HepG2 (cell line): ENCODE measurements at places on chromosomes 5 and 9. TPM values are rescaled to one million over a fixed set of nuclear protein-coding genes. Genes with fewer than 3 reads are reported as not detected.

ZNF474 gene
- 0.07 TPM in 1 of 2 replicates, not detected in the other for total RNA-seq

GRCh38 chr5:109354761-109355160 is 55.0 kb downstream of the PJA2 start:
- DNase-seq: no peak

DNA sequence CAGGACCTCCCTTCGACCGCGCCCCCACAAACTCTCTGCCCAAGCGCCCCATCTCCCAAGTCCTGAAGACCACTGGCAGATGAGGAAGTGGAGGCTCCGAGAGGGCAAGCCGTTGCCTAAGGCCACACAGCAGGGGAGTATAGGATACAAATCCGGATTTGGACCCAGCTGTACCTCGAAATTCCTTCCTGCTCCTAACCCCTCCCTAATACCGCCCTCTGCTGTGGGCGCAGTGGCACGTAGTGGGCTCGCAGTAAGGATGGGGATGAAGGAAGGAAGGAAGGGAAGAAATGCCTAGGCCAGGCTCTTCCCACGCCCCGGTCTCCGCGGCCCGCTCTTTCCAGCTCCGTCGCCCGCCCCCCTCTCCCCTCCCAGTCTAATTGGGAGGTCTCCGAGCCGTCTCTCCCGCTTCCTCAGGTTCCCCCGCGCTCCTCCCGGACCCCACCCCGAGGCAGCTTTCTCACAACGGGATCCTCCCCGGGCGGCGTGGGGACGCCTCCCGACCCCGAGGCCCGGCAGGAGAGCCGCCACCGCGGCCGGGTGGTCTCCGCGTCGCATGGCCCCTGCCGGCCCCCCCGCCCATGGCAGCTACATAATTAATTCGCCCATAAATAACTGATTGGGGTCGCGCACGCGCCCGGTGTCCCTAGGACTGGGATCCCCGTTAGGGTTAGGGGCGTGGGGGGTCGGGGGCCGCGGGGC is 138.9 kb downstream of the C9orf50 start:
- DNase-seq: no peak

ECSCR gene
- total RNA-seq: not detected in 2 replicates

DNA sequence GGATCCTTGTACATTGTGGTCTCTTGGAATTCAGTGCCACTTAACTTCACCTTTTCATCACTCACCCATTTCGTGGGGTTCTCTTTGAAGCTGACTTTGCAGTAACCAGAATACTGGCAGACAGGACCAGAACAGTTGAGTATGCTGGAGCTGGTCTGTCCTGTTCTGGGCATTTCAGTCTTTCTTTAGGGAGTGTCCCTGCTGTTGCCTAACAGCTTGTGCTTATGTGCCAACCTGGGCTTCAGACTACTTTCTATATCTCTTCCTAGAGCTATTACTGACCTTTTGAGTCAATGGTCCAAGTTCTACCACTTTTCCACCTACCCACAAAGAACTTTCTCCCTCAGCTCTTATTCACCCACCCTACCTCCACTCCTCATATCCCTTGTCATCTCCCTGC is 10.0 kb upstream of the INSL6 start:
- DNase-seq: no peak

GRCh38 chr5:149439899-149440542 is 60.9 kb upstream of the IL17B start:
- DNase-seq: peak; percentile 84

GRCh38 chr5:67483453-67484030 is 286.9 kb upstream of the CD180 start:
- no peak for DNase-seq

DNA sequence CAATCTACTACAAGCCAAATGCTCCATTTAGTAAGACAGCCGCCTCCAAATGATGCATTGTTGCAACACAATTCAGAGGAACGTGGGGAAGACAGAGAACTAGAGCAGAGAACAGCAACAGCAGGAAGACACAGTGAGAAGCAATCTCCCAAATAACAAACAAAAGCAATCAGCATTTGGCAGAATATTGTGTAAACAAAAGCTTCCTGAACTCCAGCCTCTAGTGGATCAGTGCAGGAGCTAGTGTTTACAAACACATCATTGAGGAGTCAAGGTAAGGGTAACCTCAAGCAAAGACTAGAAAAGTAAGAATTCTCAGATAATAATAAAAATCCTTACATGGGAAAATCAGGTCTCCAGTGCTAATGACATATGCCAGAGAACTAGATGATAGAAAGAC is 20.6 kb downstream of the FST start:
- DNase-seq: no peak

MUSK gene
- total RNA-seq: not detected in 2 replicates

- DNase-seq: no peak
Measured at GRCh38 chr5:140115186-140115500, 1.2 kb downstream of the PURA start.

RHOBTB3 gene
- total RNA-seq: 35.4 and 39.6 TPM in 2 replicates

DNA sequence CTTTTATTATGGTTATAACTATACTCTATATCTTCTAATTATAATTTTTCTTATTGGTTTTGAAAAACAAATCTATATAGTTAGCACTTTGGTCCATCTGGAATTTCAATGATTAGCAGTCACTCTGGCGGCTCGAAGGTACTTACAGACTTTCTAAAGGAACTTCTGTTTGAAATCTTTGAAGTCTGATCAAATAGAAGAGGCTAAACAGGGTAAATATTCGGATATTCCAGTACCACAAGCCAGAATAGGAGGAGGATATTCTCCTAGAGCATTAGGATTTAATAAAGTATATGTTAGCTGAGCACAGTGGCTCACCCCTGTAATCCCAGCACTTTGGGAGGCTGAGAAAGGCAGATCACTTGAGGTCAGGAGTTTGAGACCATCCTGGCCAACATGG is 38.7 kb upstream of the HSD17B3 start:
- peak; percentile 36 for DNase-seq

GRCh38 chr5:171893290-171893886 is 107.8 kb downstream of the SMIM23 start:
- no peak for DNase-seq

DNA sequence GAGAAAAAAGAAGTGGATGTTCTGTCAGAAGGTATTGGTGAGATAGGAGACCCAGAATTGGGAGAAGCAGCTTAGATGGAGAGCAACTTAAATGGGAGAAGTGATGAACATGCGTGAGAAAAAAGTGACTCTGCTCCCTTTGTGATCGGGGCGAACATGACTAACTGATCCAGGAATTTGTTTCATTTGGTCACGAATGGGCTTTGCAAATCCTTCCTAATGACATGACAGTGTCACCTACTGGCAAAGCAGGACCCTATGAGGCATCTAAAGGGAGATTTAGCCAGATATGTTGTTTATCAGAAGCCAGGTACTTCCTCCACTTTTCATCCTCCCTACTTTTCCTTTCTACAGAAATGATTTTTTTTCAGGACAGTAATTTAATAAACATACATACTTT is 787.4 kb upstream of the RGMB start:
- no peak for DNase-seq

TXNDC8 gene
- total RNA-seq: not detected in 2 replicates

- DNase-seq: no peak
Measured at GRCh38 chr5:169757016-169757415, 119.9 kb downstream of the DOCK2 start.

PLPP7 gene
- total RNA-seq: 0.66 and 1.2 TPM in 2 replicates

DNA sequence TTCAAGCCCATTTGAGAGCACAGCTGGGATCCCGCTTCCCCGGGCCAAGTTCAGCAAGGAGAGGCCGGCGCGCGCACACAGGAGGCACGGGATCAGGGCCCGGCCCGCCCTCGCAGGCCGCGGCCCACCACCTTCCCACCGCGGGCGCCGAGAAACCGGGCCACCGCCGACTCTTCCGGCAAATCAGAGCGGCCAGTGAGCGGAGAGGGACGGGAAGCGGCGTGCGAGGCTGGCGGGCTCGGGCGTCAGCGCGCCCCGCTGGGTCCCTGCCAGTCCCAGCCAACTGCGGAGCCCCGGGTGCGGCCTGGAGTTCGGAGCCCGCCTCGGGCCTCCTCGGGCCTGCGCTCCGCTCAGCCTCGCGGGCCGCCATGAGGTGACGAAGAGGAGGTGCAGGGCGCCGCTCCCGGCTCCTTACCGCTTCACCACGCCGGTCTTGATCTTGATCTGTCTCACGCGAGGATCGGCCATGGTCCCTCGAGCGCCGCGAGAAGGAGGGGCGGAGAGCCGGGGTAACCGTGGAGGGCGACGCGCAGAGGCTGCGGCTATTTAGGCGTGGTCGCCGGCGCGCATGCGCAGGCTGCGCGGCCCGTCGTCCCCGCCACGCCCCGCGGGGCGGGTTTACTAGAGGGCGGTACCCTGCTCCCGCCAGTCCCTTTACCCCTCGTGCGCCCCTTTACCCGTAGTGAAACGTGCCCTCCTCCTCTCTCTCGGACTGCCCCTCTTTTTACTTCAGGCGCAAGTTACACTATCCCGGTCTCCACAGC is at the start of gene TBCA:
Gene TBCA, minus strand, starts transcription at position 550 of the 764 bp plus-strand sequence. Its CDS starts 82 bp downstream, at position 468.
- peak; percentile 78 for DNase-seq

DNA sequence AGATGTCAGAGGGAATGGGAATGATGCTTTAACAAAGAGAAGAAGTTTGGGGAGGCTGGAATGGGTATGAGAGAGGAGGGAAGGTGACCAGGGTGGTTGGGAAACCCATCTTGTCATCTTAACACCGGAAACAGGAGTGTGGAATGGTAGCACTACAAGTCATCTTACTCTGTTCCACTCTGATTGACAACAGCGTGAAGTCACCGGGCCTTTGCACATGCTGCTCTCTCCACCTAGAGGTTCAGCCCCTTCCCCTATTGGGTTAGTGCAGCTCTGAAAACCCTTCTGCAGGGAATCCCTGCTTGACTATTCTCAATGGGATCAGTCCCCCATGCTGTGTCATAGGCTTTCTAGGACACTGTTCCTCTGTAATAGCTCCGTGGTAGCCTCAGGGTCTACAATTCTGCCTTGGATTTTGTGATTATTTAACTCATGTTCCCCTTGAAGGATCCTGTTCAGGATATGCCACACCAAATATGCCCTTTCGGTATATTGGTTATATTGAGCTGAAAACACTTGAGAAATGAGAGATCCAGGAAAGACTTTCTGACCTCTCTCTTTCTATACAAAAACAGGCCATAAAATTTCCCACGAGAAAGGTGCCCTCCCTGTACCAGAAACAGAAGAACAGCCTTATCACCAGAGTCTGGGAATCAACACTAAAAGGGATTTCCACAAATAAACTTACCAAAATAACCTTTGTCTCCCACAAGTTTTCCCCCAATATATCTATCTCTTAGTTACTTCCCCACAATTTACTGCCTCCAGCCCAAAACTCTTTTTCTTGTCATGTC is 86.3 kb downstream of the TLE1 start:
- DNase-seq: no peak

DNA sequence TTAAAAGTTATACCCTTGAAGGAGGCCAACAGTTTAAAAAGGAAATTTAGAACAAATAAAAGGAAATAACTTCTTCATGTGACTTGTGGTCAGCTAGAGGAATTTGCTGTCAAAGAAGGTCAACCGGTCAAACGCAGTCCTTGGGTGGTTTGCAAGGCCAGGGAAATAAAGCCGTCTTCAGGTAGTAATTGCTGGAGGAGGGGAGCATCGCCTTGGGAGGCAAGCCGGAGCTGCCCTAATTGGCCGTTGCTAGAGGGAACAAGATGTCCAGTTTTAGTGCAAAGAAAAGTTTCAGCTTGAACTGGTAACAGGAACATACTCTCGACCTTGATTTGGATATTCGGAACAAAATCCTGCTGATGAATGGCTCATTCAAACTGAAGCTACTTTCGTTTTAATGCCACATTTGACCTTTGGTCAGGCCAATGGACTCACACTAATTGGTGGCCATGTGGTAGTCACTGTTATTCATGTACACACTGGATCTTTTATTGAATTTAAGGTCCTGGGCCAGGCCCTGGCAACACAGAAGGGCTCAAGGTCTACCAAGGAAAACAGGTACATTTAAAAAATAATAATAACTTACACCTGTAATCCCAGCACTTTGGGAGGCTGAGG is 47.0 kb upstream of the MYO10 start:
- peak; percentile 68 for DNase-seq

DNA sequence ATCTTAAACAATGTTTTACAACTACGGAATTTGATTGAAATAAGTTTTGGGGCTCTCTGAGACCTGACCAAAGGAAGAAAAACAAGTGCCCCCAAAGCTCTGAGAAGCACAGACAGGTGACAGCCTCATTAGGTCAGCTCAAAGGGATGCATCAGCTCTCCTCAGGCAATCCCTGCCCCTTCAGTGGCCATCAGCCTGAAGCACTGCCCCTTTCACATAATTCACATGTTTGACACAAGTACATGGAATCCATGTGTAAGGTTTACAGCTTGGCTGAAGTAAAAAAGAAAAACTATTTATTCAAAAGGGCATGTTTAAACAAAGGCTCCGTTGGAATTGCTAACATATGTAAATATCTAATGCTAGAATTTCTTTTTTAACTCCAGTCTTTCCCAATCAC is 56.3 kb downstream of the TSSK1B start:
- DNase-seq: no peak

GRCh38 chr9:35510754-35511428 is 21.0 kb downstream of the RUSC2 start:
- peak; percentile 88 for DNase-seq

GRCh38 chr5:119913425-119913824 is 284.1 kb downstream of the FAM170A start:
- DNase-seq: no peak

DNA sequence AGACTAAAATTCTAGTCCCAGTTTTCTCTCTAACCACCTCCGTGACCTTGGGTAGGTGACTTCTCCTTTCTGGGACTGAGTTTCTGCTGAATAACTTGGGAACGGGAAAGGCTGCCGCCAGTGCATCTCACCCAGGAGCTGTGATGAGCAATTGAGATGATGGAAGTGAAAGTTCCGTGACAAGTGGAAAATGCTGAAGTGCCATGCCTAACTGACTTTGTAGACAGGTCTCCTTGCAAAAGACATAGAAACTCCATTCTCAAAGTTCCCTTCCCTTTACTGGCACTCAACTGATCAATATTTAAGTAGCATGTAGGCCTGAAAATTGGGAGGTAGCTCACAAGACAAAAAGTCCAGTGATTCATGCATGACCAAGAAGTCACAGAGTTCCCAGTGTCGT is 6.3 kb upstream of the ADAM19 start:
- no peak for DNase-seq

- no peak for DNase-seq
Measured at GRCh38 chr5:73295447-73295846, 122.5 kb downstream of the TMEM174 start.

PCDHB5 gene
- 0.07 TPM in 1 of 2 replicates, not detected in the other for total RNA-seq

DRD1 gene
- total RNA-seq: not detected in 2 replicates

- DNase-seq: peak; percentile 86
Measured at GRCh38 chr5:149549461-149550267, 1.6 kb downstream of the CSNK1A1 start.

ORM2 gene
- 283 and 565 TPM in 2 replicates for total RNA-seq

RNF183 gene
- 0.13 TPM in 1 of 2 replicates, not detected in the other for total RNA-seq
